C1 segment of cervical spinal cord (tissue), 14 donors: ENCODE measurements at places on chromosomes 4 and X.

- DNase-seq: no peak
Measured at GRCh38 chr4:83574247-83574646, 38.3 kb downstream of the GPAT3 start.

DNA sequence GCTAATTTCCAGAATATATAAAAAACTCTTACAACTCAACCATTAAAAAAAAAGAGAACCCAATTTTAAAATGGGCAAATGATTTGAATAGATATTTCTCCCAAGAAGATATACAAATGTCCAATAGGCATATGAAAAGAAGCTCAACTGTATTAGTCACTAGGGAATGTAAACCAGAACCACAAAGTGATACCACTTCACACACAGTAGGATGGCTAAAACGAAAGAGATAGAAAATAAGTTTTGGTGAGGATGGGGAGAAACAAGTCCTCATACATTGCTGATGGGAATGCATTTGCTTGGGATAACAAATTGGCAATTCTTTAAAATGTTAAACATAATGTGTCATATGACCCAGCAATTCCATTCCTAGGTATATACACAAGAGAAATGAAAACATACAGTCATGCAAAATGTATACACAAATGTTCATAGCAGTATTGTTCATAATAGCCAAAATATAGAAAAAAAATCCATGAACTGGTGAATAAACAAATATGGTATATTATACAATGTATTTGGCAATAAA, 5.7 kb downstream of the TCEAL3 start:
- no peak for DNase-seq

DNA sequence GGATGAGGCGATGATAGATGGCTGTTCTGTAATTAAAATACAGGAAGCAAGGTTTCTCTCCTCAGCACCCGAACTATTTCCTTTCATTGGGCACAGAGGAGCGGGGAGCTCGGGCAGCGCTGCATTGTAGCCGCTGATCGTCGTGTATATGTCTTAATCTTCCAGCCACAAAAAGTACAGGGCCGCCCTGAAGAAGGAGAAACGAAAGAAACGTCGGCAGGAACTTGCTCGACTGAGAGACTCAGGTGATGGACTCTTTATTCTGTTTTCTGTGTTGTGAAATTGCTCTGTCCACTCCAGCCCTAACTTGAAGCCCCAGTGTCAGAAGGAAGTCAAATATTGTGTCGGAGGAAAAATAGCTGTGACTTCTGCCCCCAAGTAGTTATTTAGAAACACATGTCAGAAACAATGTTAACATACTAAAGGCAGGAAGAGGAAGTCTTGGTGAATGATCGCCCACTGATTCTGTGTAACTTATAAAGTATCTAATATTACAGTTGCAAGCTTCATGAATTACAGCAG, 546 bp downstream of the ZRSR2 start:
- DNase-seq: no peak

GRCh38 chrX:623599-624315, 6.8 kb upstream of the SHOX start:
- DNase-seq: no peak

- peak; percentile 43 for DNase-seq
Measured at GRCh38 chrX:47637546-47638195, 7.9 kb upstream of the CFP start.

DNA sequence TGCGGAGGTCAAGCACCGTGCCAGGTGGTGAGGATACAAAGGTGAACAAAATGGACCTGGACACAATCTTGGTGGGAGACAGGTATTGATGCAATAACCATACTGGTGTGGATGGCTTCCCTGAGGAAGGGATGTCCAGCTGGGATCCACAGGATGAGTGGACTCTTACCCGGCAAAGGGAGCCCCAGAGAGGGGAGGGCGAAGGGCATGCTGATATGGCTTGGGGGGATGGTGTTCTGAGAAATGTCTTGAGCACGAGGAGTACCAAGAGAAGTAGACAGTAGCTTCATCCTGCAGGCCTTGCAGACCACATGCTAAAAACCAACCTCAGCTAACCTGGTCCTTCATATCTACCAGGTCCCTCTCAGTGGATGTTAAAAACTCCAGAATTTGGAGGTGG, 220.8 kb downstream of the NWD2 start:
- no peak for DNase-seq

DNA sequence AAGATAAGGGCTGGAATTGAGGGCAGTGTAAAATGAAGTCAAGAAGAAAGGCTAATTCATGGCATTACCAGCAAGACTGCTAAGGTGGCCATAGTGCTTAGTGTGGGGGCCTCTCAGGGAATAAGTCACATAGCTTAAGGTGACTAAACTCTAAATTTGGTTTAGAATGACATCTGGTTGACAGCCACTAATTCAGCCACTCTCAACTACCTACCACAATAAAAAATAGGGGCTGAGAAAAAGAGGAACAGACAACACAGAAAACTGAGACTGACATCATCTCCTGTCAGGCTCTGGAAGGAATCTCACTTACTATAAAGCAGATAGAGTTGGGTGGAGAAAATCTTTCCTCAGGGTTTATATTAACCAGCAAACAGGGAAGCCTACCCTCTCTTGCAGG, 96.9 kb downstream of the CHRDL1 start:
- DNase-seq: no peak

DNA sequence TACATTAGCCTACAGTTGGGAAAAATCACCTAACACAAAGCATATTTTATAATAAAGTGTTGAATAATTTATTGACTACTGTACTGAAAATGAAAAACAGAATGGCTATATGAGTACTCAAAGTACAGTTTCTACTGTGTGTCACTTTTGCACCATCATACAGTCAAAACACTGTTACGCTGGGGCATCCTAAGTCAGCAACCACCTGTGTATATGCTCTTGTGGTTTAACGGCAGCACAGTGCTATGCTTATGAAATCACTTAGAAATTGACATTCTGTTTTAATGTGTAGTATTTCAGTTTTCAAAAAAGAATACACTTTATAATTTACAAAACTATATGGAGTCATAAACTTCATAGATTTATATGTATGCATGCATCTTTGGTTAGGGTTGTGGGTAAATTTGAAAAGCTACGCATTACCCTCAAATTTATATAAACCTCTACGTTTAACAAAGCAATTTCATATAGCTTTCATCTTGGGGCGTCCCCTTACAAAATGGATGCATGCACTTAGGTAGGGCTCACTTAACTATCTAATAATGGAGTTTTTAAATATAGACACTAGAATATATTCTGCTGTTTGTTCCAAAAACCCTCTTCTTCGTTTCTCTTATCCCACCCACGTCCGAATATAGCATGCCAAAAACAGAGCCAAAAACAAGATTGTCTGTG, 690 bp upstream of the NEIL3 start:
- no peak for DNase-seq

GRCh38 chrX:20513185-20513584, 246.5 kb upstream of the RPS6KA3 start:
- no peak for DNase-seq

DNA sequence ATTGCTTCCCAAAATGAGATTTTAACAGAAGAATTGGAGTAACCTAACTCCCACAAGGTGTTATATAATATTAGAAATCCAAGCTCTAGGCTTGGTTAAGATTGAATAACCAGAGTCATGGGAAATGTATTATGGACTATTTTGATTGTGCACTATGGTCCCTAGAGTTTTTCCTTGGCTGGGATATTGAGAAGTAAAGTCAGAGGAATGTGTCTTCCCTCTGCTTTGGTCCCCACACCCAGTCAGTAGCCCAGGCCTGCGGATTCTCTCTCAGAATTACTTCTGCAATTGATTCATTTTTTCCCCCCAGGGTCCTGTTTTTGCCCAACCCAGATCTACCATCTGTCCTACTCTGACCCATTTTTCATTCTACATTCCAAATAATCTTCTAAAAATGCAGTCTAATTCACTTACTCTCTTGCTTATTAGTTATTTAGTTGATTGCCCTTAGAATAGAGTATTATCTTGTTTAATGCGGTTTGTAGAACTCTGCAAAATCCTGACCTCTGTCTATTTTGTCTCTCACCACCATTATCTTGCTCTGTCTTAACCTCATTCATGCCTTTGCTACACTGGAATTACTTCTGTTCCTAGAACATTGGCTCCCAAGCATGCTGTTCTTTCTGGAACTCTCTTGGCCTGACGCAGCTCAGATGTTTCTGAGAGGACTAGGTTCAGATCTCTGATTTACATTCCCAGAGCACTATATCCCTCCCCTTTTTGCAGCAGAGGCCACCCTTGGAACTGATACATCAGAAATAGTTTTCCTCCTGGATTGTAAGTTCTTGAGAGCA, 23.6 kb downstream of the GUCY1A1 start:
- no peak for DNase-seq

GRCh38 chr4:186015212-186015817, 53.6 kb upstream of the TLR3 start:
- DNase-seq: no peak

DNA sequence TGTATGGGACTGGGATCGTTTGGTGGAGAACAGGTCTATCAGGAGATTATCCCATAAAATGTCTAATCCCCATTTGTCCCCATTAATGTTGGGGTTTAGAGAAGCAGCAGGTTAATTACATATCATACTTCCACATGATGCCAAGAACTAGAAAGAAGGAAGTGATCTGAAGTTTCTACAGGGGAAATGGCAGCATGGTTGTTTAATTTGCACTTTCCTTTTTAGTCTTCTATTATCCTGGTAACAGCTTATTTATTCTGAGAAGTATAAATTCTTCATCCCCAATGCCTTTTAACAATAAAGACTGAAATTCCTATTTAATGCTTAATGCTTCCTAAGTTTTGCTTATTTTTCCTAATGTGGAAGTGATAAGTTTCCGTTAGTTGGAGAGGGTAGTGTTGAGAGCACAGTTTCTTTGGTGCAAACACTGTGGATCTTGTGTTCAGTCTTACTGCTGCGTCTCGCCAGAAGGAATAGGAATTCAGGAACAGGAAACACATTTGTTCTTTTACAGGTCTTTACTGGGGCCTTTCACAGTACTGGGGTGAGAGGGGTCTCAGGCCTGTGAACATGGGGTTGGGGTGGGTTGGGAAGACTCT, 59.5 kb upstream of the TADA2B start:
- DNase-seq: no peak

- no peak for DNase-seq
Measured at GRCh38 chr4:83585982-83586508, 50.1 kb downstream of the GPAT3 start.

DNA sequence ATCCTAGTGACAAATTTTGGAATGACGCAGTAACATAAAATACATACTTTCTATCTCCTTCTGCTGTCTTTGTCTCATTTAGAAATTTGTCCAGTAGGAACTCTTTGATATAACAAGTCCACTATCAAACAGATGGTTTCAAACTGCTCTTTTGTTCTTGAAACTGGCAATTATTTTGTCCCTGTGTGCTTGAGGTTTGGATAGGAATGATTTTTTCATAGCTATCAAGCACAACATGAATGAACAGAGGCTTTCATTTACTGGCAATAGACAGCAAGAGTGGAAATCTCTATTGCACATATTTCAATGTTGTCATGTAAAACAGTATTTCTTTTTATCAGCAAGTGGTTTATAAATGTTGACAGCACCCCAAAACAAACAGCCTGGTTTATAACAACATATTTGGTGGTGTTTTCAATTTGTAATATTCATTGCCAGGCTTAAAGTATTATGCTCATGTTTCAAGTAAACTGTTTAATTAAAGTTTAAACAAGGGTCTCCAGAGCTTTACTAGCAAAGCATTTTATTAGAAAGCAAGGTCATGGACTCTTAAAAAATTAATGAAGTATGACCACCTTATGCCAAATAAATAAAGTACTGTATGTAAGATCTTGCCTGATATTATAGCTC, 60.0 kb downstream of the TIGD2 start:
- DNase-seq: no peak

- no peak for DNase-seq
Measured at GRCh38 chr4:29571322-29571721, 1148.8 kb upstream of the PCDH7 start.

- DNase-seq: no peak
Measured at GRCh38 chr4:68176500-68176899, 46.8 kb upstream of the TMPRSS11F start.

DNA sequence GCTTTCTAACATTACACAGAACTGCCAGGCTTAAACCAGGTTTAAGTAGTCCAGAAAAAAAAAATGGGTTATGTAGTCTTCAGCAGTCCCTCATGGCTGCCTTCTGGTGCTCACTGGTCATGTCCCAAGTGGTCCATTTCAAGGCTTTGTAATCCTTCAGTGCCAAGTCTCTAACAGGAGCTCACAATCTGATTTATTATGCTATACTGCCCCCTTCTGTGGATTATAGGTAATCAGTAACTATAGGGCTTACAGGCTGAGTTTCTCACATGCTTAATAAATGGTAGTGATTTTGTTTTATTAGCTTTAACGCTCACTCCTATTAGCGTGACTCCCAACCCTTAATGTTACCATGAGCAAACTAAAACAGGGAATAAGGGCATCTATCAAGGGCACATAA, 92.5 kb upstream of the EDA2R start:
- no peak for DNase-seq

DNA sequence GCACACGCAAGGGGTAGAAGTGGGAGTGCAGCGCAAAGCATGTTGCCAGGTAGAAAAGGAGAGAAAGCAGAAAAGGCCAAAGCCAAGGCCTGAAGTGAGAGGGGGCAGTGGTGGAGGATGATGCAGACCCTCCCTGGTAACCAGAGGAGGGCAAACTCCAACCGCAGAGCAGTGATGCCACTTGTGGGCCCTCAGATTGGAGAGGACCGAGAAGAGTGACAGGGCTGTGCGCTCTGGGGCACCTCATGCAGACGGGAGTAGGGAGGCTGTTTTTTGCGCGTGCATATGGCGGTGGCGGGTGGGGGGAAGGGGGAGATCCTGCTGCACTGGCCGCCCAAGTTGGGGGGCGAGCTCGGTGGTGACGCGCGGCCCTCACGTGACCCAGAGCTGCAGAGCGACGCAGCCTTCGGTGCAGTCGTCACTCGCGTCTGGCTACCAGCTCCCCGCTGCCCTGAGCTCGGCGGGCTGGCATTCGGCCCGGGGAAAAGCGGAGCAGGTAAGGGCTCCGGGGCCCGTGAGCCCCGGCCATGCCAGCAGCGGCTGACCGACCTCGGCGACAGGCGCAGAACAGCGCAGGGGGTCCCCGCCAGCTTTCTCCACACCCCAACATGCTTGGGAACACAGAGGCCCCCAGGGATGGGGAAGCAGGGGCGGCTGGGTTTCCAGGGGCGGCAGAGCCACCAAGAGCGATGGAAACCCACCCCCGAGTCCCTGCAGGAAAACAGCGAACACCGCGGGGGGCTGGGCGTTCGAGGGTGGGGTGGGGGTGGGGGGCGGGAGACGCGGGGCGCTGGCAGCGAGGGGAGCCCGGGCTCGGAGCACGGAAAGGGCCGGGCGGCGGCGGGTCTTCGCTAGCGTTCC, at the start of gene BEX3:
BEX3 (plus strand) TSS at position 421 of the 861 bp plus-strand sequence. CDS start 984 bp downstream, outside the sequence.
- no peak for DNase-seq

GRCh38 chrX:130756233-130756632, 146.8 kb downstream of the ENOX2 start:
- no peak for DNase-seq

DNA sequence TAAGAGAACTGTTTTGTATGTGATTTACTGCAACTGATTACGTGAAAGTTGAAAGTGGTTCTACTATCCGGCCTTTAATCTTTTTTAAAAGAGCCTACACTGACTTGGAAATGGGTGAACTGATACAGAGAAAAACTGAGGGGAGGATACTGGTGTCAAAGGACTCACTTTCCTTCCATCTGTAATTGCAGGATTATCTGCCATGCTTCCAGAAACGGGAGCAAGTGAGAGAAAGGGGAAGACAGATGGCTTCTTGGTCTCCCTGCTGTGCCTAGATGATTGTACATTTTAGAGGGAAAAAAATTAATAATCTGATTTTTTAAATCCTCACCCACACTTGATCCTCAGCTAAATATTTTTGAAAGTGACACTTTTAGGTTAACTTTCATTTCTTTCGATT, 88.3 kb upstream of the GRID2 start:
- DNase-seq: no peak

GRCh38 chrX:27815209-27815608, 7.4 kb downstream of the MAGEB10 start:
- DNase-seq: no peak
